ENCODE measurements at places on chromosomes 6 and 20.

DNA sequence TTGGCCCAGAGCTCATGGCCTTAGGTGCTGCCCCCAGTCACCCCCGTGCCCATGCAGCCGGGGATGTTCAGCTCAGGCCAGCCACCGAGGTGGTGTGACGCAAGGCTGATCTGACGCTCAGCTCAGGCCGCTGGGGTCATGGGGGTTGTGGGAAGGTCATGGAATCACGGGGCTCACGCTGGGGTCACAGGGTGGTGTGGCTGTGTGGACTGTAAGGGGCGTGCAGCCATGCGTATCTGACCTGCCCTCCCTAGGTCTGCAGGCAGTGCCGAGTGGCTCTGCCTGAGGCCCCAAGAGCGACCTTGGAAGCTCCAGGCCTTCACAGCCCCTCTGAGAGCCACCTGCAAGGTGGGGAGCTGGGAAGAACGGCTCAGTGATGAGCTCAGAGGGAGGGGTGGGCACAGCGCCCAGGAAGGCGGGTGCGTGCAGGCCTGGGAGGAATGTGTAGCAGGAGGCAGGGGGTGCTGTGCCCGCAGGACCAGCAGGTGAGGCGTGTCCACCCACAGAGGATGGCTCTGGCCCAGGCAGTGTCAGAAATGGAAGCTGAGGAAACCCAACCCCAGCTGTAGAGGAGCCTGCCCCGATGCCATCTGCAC, 27.8 kb downstream of the CHRNA4 start:
- no peak for DNase-seq

GRCh38 chr6:562052-562676, 94.7 kb downstream of the HUS1B start:
- DNase-seq: no peak

- DNase-seq: no peak
Observed at GRCh38 chr6:112480553-112480952, 133.4 kb downstream of the RFPL4B start.

GRCh38 chr6:156650896-156651390, 126.2 kb upstream of the ARID1B start:
- no peak for DNase-seq

DNA sequence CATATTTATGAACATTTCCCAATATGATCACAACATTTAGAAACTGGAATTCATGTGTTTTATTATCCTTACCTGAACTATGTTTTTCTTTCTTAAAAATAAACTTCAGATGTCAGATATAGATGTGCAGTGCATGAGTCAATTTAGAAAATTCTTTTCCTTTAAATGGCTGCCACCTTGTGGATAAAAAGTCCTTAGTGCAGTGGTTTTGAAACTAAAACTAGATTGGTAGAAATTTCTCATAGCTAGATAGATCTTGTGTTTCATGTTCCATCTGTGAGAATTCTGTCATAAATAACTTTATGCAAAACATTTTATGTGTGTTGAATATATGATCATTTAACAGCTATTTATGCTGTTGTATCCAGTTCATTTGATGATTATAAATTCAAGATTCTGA, 134.9 kb downstream of the KLHL32 start:
- DNase-seq: no peak

- no peak for DNase-seq
Observed at GRCh38 chr20:38269040-38269439, 8.5 kb upstream of the KIAA1755 start.

- no peak for DNase-seq
Observed at GRCh38 chr6:67608099-67608749, 1026.9 kb upstream of the ADGRB3 start.

DNA sequence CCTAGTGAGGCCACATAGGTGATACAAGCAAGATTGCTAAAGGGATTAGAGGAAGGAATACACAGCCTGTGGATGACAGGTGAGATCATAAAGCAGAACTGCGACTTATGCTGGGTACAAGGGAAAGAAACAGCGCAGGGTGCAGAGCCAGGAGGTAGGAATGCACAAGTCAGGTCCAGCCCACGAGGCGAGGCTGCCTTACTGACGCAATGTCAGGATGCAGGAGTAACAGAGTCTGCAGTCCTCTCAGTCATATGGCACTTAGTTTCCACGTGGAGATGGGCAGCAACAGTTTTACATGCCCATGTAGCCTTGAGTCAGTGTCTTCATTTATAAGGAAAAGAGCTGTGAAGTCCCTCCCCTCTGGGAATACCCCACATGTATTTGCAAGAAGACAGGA, 210.9 kb downstream of the SYNE1 start:
- DNase-seq: no peak

DNA sequence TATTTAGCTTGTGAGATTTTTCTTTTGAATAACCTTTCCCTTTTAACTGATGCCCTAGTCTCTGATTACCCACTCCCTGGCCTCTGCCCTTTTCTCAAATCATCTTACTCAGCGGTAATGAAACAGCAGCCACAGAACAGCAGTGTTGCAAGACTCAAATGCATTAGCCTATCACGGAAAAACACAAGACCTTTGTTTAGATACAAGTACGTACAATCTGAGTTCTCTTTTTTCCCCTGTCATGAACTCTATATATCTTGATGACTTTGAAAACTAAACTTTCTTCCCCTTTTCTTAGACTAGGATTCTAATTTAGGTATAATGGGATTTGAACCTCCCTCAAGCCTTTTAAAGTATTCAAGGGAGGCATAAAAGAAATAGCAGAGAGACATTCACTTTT, 1034.9 kb downstream of the EYS start:
- no peak for DNase-seq

DNA sequence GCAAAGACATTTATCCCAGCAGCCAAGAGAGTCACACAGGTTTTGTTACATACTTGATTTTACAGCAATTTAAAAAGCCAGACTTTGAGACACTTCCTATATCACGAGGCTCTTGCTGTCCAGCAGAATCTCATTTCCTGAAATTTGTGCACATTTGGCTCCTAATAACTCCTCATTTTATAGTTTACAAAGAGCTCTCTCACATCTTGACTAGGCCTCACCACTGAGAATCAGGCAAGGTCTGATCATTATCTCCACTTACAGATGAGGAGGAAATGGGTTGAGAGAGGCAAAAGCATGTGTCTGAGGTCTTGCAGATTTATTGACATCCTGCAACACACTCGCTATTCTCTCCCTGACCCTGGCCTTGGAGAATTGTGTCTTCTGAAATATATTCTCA, 426.8 kb downstream of the MAFB start:
- no peak for DNase-seq

- DNase-seq: no peak
Observed at GRCh38 chr6:44495036-44495901, 107.8 kb downstream of the CDC5L start.

DNA sequence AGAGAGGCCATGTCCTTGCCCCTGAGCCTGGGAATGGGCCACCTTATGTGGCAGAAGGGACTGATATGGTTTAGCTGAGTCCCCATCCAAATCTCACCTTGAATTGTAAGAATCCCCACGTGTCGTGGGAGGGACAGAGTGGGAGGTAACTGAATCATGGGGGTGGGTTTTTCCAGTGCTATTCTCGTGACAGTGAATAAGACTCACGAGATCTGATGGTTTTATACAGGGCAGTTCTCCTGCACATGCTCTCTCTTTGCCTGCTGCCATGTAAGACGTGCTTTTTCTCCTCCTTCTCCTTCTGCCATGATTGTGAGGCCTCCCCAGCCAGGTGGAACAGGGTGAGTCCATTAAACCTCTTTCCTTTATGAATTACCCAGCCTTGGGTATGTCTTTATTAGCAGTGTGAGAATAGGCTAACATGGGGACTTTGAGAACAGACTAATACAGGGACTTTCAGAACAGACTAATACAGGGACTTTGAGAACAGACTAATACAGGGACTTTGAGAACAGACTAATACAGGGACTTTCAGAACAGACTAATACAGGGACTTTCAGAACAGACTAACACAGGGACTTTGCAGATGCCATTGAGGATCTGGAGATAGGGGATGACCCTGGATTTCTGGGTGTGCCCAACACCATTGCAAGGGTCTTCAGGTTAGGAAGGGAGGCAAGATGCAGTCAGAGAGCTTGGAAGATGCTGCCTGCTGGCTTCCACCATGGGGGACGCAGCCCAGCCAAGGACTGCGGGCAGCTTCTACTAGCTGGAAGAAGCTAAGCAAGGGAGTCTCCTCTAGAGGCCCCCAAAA, 86.9 kb downstream of the RAMACL start:
- DNase-seq: no peak

DNA sequence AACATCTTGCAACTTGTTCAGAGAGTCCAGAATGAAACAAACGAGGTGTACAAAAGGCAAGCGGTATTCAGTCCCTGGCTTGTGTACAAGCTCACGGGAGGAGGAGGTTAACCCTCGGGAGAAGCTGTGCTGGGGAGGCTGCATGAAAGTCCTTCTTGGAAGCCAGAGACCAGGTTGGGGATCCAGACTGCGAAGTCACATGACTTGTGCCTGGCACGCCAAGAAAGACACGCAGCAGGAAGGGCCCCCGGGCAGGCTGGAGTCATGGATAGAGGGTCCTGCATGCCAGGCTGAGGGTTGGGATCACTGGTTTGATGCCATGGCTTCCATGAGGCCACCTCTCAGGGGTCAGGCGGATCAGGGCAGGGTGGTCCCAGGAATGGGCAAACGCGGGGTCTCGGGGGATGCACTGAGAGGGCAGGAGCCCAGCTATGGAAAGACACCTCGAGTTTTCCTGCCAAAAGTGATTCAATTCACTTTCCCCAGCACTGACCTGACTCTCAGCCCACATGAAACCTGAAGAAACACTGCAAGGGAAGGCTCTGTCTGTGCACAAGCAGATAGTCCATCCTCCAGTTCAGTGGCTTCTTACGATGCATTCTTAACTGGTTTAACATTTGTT, 79.4 kb downstream of the DLL1 start:
- no peak for DNase-seq

DNA sequence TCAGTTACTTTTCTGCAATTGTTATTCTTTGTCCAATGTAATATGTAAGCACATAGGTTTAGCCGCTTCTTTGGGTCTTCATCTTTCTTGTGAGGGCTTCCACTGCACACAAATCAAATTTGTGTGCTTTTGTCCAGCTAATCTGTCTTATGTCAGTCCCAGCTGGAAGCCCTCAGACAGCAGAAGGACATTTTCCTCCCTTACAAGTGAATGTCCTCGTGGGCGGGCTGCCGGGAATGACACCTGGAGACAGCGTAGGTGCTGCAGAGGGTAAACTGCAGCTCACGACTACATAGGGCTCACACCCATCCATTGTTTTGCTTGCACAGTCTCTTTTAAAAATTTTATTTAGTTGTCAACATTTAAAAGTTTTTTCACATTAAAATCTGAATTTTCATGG, 24.6 kb upstream of the PPP1R14C start:
- no peak for DNase-seq

GRCh38 chr6:147974376-147974775, 368.3 kb upstream of the SASH1 start:
- no peak for DNase-seq

DNA sequence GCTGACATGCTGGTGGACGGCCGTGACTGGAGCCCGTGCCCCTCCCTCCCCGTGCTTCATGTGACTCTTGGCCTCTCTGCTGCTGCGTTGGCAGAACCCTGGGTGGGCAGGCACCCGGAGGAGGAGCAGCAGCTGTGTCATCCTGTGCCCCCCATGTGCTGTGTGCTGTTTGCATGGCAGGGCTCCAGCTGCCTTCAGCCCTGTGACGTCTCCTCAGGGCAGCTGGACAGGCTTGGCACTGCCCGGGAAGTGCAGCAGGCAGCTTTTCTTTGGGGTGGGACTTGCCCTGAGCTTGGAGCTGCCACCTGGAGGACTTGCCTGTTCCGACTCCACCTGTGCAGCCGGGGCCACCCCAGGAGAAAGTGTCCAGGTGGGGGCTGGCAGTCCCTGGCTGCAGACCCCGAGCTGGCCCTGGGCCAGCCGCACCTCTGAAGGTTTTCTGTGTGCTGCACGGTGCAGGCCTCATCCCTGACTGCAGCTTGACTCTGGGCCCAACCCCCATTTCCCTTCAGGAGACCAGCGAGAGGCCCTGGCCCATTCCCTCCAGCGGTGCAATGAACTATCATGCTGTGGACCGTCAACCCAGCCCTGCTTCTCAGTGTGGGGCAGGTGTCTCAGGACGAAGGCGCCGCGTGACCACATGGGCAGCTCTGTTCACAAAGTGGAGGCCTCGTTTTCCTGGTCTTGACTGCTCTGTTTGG, 8.1 kb downstream of the NPBWR2 start:
- no peak for DNase-seq
